ENCODE measurements at places on chromosomes 6 and 20.

DNA sequence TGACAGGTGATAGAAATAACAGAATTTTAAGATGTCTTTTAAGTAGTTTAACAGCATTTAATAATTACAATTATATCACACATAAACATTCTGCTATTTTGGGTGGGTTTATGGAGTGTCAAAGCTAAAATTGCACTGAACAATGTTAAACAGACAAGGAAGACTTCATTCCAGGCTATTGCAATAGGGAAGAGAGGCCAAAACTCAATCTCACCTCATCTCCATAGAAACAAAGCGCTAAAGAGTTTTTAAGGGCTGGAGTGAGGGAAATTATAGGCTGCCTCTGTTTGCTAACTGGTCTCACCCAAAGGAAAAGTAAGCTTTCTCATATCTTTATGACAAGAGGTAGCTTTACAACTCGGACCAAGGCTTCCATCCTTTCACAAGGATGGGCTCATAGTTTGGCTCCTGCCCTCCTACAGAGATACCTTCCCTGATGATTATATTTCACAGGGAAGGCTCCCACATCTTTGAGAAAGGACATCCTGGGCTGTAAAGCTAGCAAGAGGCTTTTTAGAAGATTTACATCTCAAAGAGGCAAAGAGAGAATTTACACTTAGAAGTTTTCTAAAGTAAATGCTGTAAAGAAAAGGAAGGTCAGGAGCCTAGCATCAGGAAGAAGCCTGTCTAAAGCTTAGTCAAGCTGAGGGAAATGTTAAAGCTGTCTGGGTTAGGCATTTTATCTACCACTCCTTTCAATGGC is 350.2 kb upstream of the IMPG1 start:
- DNase-seq = no peak

GRCh38 chr6:21713481-21713880 is 119.9 kb downstream of the SOX4 start:
- no peak for DNase-seq

- no peak for DNase-seq
Measured at GRCh38 chr6:25089442-25089841, 153.7 kb upstream of the RIPOR2 start.

DNA sequence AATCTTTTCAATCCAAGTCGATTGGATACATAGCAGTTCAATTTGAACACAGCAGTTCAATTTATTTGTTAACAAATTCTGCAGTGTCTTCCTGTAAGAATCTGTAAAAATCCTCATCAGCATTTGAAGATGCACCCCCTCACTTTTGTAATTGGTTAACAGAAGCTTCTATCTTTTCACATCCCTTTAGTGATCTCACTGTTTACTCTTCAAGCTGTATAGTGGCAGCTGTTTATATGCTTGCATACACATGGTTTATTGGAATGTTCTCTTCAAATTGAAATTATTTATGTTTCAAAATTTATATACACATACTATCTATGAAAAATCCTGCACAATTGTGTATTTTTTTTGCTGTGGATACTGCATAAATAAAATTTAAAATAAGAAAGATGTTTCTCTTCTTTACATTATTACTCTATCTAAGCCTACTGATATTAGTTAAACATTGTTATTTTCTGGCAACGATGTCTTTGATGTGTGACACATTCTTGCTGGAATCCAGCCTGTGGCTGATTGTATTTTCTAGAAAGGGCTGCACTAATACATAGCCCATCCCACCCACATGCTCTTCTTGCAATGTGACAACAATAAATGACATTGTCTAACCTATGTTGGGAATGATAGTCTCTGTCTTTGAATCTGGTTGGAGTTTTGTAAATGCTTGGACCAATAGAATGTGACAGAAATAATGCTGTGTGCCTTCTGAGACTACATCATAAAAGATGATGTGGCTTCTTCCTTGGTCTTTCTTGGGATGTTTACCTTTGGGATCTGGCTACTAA is 573.0 kb downstream of the CD109 start:
- DNase-seq = no peak

Data from right forelimb (tissue), 1 donor.